ENCODE measurements at places on chromosomes 5 and 9. TPM values are rescaled to one million over a fixed set of nuclear protein-coding genes. Genes with fewer than 3 reads are reported as not detected.

Gene PROB1
- 6.4 TPM for total RNA-seq

Gene TLX3
- not detected for total RNA-seq

Gene SHC3
- not detected for total RNA-seq

Gene GTF3C4
- 19.1 TPM for total RNA-seq

Gene IL3
- total RNA-seq = 0.32 TPM

Gene PPP3R2
- total RNA-seq = not detected

Gene PCDH12
- total RNA-seq = 4.3 TPM

Gene COL15A1
- total RNA-seq = 0.82 TPM

Gene TICAM2
- 3.6 TPM for total RNA-seq

Gene FGF10
- total RNA-seq = not detected

Gene WDR31
- 2.2 TPM for total RNA-seq

Gene TERT
- total RNA-seq = 4.6 TPM

Gene LVRN
- 0.45 TPM for total RNA-seq

Gene SLC4A9
- total RNA-seq = 0.26 TPM

Gene GABRA1
- not detected for total RNA-seq

Gene FAM78A
- 50.2 TPM for total RNA-seq

Gene OTP
- not detected for total RNA-seq

Gene TIFAB
- total RNA-seq = not detected

Gene C1QTNF3
- 2.7 TPM for total RNA-seq

Gene WWC1
- total RNA-seq = 1.3 TPM

Gene TNPO1
- 61.7 TPM for total RNA-seq

Gene FGF1
- total RNA-seq = not detected

Gene CWC27
- total RNA-seq = 26.7 TPM

Gene KIF24
- total RNA-seq = 4.9 TPM

Gene RNF224
- 0.17 TPM for total RNA-seq

Gene PCDHAC2
- total RNA-seq = not detected

Gene LCN1
- not detected for total RNA-seq

Gene FAM200C
- total RNA-seq = 3.5 TPM

Gene IGFBPL1
- total RNA-seq = not detected

Gene ANKRA2
- total RNA-seq = 35.7 TPM

Gene PRXL2C
- 12.7 TPM for total RNA-seq

Gene GABRA6
- total RNA-seq = not detected

All from activated T-helper 17 cell treated with anti-CD3 and anti-CD28 coated beads, Interleukin-2, amount 50 U/mL, for 72 hours (primary cell).